GM23248 (cell line): ENCODE measurements at places on chromosomes 6 and 20. TPM values are rescaled to one million over a fixed set of nuclear protein-coding genes. Genes with fewer than 3 reads are reported as not detected.

The TBC1D22B gene
- total RNA-seq, result 5.0 and 12.1 TPM in 2 replicates

DNA sequence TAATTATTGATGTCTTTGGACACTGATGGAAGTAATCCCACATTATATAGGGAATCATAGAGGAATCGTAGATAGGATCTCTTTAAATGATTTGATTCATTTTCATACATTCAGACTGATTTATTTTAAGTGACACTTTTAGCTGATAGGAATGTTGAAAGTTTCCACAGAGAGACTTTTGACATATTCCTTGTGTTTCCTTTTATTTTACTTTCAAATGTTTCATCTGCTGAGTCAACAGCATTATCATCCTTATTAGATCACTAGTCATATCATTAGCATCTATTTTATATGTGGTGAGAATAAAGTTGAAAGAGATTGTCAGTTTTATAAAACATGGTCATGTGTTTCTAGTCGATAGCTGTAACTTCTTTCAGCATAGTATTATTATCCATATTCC lies 13.4 kb downstream of the DCBLD1 start:
- peak; percentile 65 for DNase-seq

DNA sequence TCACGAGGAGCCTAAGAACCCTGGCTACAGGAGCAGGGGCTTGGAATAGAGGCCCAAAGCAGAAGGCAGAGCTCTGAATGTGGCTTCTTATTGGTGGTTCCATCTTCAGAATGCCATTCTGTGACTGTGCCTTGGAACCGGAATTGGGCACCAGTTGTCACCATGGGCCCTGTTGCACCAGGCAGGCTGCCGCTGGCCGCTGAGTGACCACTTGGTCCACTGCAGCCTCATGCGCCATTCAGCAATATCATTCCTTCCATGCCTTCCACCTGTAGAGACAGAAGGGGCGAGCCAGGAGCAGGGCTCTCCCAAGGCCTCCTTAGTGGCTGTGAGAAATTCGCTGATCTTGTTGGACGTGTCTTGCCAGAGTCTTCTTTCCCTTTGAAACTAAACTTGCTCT lies 270.3 kb upstream of the CHD6 start:
- no peak for DNase-seq

The PPP1R16B gene
- not detected in 2 replicates for total RNA-seq

- DNase-seq, result no peak
Observed at GRCh38 chr6:137080711-137081110, 35.9 kb upstream of the IL20RA start.

GRCh38 chr20:52747845-52748284 lies 224.3 kb upstream of the TSHZ2 start:
- DNase-seq, result peak; percentile 53

The PSORS1C1 gene
- total RNA-seq, result 0.22 and 0.25 TPM in 2 replicates

The SEL1L2 gene
- not detected in 2 replicates for total RNA-seq

- peak; percentile 73 for DNase-seq
Observed at GRCh38 chr20:5696011-5696559, 54.1 kb upstream of the SHLD1 start.

GRCh38 chr20:36128463-36129159 lies 25.9 kb upstream of the EPB41L1 start:
- peak; percentile 95 for DNase-seq

DNA sequence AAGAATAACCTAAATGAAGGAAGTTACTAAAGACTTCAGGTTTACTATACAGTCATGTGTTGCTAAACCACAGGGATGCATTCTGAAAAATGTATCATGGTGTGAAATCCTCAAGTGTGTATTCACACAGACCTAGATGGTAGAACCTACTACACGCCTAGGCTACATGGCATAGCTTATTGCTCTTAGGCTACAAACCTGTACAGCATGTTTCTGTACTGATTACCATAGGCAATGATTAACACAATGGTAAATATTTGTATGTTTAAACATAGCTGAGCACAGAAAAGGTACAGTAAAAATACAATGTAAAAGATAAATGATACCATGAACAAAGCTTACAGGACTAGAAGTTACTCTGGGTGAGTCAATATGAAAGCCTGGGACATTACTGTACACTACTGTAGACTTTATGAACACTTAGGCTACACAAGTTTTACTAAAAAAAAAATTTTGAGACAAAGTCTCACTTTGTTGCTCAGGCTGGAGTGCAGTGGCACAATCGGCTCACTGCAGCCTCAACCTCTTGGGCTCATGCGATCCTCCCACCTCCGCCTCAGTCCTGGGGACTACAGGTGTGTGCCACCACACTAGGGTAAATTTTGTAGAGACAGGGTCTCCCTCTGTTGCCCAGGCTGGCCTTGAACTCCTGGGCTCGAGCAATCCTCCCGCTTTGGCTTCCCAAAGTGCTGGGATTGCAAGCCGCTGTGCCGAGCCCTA lies 36.0 kb downstream of the ADNP start:
- DNase-seq, result no peak

GRCh38 chr6:67129780-67130179 lies 1422.8 kb upstream of the EYS start:
- DNase-seq, result no peak

GRCh38 chr6:45555981-45556771 lies 178.4 kb upstream of the SUPT3H start:
- peak; percentile 60 for DNase-seq

GRCh38 chr6:41586252-41587007 lies 40.2 kb downstream of the FOXP4 start:
- no peak for DNase-seq

The TTBK1 gene
- total RNA-seq, result not detected in 2 replicates

DNA sequence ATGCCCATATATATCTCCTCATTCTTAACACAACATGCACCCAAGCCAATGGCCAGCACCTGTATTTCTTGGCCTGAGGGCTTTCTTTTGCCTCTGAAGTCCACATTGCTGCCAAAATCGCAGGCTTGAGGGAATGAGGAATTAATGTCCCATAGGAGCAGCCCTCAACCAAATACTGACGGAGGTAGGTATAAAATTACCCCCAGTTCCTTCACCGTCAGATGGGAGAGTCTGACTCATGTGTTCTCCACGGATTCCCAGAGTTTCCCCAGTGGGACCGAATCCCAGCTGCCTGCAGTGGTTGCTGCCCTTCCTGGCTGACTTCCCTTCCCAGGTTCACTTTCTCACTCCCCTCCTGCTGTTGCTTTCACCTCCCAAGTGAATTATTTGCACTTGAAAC lies 602.2 kb upstream of the NOX3 start:
- DNase-seq, result no peak

DNA sequence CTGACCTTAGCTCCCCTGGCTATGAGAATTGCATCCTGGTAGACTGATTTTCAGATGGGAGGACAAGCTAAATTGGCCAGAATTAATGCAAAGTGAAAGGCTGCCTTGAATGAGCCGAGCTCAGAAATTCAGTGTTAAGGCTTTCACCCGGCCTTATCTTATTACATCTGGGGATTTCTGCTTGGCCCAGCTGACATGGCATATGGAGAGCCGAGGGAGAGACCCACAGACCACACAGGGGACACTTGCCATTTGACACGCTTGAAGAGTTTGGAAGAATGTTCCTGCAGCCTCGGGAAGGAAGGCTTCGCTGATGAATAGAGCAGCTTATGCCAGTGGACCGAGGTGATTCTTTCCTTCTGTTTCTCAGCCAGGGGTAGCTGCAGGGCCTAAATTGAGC lies 9.0 kb downstream of the MOCS3 start:
- DNase-seq, result no peak

The BMP2 gene
- total RNA-seq, result 0.38 and 0.76 TPM in 2 replicates

DNA sequence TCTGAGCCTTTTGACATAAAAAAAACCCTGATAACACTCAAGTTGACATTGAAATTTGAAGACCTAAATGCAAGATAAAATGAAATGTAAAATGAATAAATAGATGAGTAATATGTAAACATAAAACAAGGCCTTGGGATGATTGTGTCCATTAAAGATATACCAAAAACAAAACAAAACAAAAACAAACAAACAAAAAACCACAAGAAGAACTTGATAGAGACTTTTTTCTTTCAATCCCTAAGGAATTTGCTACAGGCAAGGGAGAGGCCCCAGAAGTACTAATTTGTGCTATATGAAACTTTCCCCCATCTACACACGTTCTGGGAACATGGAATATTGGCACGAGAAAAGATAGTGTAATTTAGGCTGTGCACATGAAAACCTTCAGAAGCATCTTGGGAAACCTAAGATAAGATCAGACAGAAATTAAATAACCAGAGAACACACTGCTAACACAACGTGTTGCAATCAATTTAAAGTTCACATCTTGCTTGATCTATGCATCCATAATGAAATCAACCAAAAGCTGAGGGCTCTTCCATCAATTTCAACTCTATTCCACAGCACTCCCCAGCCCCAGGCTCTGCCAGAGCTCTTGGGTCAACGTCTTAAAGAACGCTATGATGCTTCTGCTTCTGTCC lies 201.1 kb upstream of the RREB1 start:
- no peak for DNase-seq

DNA sequence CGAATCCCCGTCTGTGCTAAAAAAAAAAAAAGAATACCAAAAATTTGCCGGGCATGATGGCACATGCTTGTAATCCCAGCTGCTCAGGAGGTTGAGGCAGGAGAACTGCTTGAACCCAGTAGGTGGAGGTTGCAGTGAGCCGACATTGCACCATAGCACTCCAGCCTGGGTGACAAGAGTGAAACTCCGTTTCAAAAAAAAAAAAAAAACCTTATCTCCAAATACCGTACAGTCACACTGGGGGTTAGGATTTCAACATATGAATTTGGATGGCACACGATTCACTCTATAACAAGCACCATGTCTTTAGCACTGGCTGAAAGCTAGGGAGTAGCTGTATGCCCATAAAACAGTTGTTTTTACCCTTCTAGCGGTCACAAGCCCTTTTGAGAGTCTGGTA lies 3.8 kb downstream of the SMIM13 start:
- no peak for DNase-seq

The UST gene
- 23.1 and 23.3 TPM in 2 replicates for total RNA-seq

GRCh38 chr6:36197739-36198221 lies 1.2 kb downstream of the BRPF3 start:
- DNase-seq, result peak; percentile 21

- no peak for DNase-seq
Observed at GRCh38 chr6:129646642-129647041, 63.3 kb downstream of the ARHGAP18 start.

The TCF15 gene
- total RNA-seq, result not detected in 2 replicates

DNA sequence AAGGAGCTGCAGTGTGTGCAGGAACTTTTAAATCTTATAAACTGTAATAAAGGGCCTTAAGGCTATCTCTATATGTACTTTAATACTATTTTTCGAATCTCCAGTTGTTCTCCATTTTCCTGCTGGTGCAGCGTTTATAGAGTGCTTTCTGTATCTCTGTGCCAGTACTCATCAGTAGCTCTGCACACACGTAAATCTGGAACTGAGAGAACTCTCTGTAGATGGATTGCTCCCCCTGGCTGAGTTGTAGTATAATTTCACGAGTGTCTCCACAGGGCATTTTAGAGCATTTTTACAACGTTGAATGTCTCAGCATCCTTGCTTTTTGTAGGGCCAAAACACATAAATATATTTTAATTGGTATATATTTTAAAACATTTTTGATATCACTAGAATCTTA lies 256.5 kb downstream of the TRDN start:
- peak; percentile 47 for DNase-seq

DNA sequence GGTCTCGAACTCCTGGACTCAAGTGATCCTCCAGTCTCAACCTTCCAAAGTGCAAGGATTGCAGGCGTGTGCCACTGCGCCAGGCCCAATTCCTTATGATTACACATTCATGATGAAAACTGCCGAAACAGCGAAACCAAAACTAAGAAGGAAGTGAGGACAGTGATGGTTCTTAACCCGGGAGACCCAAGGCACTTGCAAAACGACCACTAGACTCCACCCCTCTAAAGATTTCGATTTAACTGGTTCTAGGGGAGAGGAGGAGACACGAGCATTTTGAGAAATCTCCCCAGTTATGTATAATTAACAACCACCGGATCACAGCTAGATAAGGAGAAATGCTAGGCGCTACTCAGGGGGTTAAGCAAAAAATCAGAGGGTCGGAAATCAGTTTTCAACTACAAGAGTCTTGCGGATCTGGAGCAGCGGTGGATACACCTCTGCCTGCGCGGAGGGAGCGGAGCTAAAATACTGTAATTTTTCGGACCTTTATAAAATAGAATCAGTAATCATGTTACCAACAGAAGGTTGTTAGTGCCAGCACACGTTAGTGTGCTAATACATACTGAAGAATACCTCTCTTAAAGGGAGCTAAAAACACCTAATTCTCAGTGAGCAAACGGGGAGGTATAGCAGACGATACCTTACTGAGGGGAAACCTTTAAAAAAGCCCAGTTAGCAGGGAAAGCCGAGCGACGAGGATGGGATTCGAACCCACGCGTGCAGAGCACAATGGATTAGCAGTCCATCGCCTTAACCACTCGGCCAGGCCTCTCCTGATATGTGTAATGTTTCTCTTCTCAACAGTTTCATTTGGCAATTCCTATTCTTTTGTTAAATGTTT lies 60.0 kb upstream of the BTN3A2 start:
- peak; percentile 77 for DNase-seq

GRCh38 chr20:63254606-63255384 lies 532 bp upstream of the NKAIN4 start:
- DNase-seq, result no peak

The C6orf163 gene
- total RNA-seq, result 0.51 and 1.5 TPM in 2 replicates

DNA sequence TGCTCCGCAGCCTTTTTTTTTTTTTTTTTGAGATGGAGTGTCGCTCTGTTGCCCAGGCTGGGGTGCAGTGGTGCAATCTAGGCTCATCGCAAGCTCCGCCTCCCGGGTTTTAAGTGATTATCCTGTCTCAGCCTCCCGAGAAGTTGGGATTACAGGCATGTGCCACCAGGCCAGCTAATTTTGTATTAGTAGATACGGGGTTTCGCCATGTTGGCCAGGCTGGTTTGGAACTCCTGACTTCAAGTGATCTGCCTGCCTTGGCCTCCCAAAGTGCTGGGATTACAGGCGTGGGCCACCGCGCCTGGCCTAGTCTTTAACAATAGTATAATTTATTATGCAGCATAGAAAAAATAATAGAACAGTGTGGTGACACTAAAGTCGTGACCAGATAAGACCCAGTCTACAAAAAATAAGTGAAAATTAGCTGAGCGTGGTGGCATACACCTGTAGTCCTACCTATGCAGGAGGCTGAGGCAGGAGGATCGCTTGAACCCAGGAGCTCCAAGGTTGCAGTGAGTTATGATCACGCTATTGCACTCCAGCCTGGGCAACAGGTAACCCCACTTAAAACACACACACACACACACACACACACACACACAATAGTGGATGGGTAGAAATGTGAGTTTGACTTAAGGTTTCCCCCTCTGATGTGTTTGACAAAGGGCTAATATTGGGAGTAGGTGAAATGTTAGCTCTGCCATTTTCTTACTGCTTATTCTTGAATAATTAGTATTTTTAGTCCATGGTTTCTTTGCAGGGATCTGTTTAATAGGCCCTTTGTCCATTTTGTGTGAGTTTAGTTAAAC lies 6.5 kb downstream of the PIM1 start:
- DNase-seq, result no peak

The SPTLC3 gene
- total RNA-seq, result 1.1 and 5.5 TPM in 2 replicates

The ETV7 gene
- total RNA-seq, result 0.32 TPM in 1 of 2 replicates, not detected in the other

GRCh38 chr20:7003598-7003997 lies 236.1 kb downstream of the BMP2 start:
- no peak for DNase-seq

The DNMT3B gene
- 1.5 and 2.0 TPM in 2 replicates for total RNA-seq

The SSTR4 gene
- total RNA-seq, result not detected in 2 replicates
